Breast epithelium (tissue), 4 donors: ENCODE measurements at places on chromosomes 2 and 18.

- DNase-seq, result no peak
Observed at GRCh38 chr2:84338069-84338468, 121.0 kb downstream of the SUCLG1 start.

DNA sequence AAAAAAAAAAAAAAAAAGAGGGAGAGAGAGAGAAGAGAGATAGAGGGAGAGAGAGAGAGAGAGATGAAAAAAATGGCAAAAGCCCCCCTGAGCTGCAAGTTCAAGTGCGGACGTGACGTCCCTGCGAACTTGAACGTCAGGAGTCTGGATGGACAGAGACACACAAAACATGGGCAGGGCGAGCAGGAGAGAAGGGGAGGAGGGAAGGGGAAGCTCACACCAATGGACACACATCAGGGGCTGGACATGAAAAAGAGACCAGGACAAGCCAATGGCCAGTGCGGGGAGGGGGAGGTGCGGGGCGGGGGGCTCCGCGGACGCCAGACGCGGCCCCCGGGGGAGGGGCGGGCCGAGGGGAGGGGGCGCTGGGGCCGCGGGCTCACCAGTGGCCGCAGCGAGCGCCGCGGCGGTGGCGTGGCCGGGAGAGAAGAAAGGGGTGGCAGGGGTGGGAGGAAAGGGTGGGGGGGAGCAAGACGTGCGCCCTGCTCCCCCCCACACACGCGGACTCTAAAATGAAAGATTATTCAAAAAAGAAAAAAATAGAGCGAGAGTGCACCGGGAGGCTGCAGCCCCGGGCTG is at the start of gene BCL11A:
Gene BCL11A (minus strand): TSS at position 160 of the 579 bp plus-strand sequence. CDS start 384 bp downstream, outside the sequence.
- DNase-seq, result no peak

DNA sequence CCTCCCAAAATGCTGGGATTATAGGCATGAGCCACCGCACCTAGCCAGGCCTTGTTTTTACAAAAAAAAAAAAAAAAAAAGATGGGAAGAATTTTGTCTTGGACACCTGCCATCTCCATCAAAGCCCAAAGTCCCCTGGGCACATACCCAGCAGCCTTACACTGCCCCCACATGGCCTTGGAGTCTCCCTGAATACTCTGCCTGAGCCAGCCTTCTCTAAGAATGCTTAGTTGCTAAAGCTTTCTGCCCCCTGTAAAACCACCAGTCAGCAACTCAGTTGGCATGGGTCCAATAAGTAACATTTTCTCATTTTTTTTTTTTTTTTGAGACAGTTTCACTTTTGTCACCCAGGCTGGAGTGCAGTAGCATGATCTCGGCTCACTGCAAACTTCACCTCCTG is 40.6 kb downstream of the SPC25 start:
- no peak for DNase-seq

GRCh38 chr2:205705511-205706349 is 23.4 kb downstream of the NRP2 start:
- no peak for DNase-seq

DNA sequence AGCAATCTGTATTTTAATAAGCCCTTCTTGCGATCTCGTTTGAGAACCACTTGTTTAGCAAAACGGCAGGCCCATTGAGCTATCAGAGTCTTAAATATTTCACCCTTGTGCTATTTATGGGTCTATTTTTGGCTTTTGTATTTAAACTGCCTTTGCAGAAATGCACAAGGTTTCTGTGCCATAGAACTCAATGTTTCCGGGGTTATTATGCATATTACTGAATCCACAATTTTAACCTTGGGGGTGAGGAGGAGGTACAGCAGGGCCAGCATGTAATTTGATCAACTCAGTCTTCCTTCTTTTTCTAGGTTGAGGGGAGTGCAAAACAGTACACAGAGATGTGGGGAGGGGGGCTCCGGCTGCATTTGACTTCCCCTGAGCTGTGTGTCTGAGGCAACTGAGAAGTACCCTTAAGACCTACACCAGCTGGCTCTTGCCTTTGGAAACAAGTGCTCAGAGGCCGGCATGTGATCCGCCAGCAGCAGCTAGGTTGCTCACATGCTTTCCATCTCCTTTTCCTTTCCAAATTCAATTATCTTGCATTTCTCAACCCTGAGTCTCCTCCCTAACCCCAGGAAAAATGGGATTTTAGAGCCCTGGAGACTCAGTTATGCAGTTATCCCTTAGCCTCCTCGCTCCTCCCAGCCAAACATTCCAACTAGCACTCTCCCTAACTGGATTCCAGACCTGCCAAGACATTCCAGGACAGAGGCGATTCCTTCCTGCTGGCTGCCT is 103.0 kb downstream of the HNRNPLL start:
- DNase-seq, result peak; percentile 55

DNA sequence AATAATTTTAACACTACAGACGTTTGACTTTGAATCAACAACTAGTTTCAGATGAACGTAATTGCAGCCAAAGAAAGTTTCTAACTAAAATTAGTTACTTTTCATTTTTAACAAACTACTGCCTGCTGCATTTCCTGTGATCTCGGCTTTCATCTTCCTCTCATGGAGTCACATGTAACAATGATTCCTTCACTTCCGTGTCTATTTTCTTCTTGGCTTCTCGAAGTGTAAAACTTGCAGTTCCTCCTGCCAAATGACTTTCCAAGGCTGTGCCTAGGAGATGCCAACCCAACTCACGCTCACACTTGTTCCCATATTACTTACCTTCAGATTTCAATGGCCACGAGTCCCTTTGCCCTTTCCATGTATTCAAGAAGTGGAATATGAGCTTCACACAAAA is 1406.3 kb upstream of the CELF4 start:
- DNase-seq, result no peak

DNA sequence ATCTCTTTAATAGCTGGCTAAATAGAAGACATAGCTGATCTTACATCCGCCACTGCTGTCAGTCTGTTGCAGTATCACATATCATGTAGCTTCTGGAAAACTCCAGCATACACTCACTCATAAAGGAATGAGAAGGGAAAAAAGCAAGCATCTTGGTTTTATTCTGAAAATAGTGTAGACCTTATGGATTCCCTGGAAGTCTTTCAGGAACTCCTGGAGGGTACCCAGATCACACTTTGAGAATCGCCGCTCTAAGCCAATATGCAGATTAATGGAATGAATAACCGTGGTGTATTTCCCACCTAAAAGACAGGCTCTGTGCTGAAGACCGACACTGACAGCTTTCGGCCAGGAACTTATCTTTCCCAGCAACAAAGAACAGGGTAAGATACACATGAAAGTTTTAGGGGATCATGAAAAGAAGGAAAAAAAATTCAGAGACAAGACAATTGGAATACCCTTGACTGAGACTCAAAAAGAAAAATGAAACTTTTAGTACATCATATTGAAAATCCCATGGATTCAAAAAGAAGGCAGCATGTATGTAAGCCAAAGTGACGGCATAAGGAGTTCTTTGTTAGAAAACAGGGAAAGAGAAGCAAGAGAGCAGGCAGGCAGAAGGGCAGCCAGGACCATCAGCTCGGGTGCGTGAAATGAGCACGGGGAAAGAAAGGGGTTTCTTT is 56.4 kb upstream of the SEC11C start:
- DNase-seq, result no peak

GRCh38 chr18:73617981-73618380 is 529.7 kb downstream of the FBXO15 start:
- DNase-seq, result no peak

- no peak for DNase-seq
Observed at GRCh38 chr2:45180779-45181178, 171.5 kb upstream of the SIX2 start.

DNA sequence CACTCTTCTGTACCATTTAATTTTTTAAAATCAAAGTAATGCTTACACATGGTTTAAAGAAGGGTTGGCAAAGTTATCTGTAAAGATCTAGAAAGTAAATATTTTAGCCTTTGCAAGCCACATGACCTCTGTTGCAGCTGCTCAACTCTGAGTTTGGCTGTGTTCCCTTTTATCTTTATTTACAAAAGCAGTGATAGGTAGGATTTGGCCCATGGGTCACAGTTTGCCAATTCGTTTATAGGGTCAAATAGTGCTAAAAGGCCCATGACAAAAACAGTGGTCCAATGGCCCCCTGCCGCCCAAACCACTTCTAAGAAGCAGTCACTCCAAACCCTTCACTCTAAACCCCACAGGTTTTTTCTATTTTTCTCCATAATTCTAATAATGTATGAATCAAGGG is 124.8 kb downstream of the PARD3B start:
- no peak for DNase-seq

GRCh38 chr2:8089596-8089995 is 592.3 kb upstream of the ID2 start:
- DNase-seq, result no peak

DNA sequence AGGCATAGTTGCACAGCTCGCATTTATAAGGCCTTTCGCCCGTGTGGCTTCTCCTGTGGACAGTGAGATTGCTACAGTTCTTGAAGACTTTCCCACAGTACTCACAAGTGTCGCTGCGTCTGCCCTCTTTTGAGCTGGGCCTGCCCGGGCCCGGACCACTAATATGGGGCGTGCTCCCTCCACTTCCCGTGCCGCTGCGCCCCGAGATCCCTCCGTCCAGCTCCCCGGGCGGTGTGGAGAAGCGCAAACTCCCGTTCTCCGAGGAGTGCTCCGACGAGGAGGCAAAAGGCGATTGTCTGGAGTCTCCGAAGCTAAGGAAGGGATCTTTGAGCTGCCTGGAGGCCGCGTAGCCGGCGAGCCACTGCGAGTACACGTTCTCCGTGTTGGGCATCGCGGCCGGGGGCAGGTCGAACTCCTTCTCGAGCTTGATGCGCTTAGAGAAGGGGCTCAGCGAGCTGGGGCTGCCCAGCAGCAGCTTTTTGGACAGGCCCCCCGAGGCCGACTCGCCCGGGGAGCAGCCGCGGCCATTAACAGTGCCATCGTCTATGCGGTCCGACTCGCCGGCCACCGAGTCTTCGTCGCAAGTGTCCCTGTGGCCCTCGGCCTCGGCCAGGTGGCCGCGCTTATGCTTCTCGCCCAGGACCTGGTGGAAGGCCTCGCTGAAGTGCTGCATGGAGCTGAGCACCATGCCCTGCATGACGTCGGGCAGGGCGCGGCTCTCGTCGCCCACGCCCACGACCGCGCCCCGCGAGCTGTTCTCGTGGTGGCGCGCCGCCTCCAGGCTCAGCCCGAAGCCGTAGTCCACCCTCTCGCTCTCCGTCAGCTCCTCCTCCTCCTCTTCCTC is 92.7 kb downstream of the BCL11A start:
- DNase-seq, result no peak

DNA sequence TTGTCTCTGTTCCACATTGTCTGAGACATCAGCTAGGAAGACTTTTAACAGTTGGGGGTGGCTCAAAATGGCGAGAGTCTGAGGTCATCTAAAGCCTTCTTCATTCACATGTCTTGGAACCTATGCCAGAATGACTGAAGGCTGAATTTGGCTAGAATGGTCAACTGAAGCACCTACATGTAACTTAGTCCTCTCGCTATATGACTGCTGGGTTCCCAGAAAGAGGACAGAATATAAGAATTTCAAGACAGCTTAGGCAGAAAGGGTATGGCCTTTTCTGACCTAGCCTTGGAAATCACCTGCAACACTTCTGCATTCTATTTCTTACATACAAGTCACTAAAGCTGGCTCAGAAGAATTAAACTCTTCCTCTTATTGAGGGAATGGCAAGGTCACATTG is 75.6 kb upstream of the OTX1 start:
- DNase-seq, result no peak

DNA sequence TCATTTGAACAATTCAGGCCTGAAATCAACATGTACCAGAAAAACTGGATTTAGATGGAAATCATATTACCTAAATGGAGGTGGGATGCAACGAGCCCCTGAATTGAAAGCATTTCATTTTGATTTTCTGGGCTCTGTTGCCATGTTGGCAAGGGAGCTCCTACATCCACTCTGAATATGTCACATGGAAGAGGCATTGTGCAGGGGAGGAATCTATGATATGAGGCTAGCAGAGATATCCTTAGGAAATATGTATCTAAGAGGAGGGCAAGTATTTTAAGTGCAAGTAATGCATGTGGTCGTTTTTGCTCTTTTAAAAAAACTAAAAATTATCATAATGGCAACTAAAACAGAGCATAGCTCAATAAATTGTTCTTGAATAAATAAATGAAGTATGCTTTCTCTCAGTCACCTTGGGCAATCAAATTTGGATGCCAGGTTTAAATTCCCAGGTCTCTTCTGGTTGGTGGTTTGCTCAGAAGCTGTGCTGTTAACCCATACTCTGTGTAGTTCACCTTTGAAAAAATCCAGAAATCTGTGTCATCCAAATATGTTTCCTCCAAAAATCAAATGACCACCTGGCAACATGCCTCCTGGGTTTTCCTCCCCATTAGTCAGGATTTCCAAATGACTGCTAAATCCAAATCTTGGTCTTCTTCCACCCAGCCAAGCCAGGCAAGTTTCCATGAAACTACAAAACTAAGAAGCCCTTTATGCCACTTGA is 6.5 kb upstream of the LGALSL start:
- no peak for DNase-seq

GRCh38 chr2:109212836-109213563 is 84.0 kb downstream of the SH3RF3 start:
- DNase-seq, result no peak

DNA sequence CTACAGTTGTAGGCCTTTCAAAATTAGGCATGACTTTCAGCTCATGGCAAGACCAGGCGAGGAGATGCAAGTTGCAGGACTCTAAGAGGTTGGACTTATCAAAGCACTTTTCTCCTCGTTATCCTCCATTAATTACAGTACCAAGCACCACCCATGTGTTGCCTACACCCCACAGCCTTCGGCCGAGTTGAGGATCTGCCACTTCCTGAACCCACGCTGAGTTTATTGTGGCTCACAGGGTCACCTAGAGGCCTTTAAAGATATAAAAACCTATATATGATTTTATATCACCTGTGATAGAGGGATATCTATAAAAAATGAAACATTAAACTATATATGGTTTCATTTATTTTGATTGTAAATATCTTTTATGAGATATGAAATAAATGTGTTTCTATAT is 2.6 kb downstream of the UGT1A10 start:
- no peak for DNase-seq

DNA sequence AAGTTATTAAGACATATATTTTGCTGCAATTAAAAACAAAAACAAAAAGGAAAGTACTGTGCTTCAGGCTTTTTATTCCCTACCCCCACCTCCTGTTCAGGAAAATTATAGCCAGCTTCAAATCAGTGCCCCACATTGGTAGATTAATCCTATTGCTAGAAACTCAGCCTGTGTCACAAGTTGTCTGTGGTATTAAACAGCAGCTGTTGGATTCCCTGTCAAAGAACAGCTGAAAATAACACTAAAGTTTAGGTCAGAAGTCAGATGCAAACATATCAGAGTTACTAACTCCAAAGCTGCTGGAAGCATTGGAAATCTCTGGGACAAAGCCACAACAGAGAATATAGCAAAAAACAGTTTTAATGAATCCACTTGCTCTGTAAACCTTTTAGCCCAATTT is 818 bp upstream of the CCDC141 start:
- no peak for DNase-seq
